ENCODE measurements at places on chromosomes 1 and 21.

- peak; percentile 35 for DNase-seq
Observed at GRCh38 chr1:239858057-239858456, 233.6 kb upstream of the FMN2 start.

DNA sequence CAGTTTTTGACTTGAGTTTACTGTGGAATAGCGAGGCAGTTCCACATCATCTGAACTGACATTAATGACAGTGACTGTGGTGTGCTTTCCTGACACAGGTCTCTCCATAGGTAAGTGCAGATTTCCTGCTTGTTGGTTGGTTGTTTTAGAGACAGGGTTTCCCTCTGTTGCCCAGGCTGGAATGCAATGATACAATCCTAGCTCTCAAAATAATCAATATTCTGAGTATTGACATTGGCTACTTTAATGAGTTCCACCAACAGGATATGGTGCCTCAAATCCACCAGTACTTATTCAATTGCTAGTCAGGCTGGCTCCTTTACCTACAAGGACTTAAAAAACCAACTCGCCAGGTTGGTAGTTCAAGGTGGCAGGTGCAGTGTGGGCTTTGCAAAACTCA lies 63.8 kb downstream of the CLSTN1 start:
- DNase-seq = no peak

DNA sequence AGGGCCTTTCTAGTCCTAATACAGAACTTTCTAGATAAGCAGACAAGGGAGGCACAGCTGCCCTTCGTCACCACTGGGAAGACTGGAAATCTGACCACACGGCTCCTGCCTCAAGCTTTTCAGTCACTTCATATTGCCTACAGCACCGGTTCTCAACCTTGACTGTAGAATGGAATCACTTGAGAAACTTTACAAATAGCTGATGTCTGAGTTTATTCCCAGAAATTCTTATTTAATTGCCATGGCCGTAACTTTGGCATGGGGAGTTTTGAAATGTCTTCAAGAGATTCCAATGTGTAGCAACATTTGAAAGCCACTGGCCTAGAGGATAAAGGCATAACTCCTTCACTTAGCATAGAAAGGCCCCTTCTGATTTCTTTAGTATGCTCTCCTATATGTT lies 42.4 kb upstream of the STMN1 start:
- no peak for DNase-seq

DNA sequence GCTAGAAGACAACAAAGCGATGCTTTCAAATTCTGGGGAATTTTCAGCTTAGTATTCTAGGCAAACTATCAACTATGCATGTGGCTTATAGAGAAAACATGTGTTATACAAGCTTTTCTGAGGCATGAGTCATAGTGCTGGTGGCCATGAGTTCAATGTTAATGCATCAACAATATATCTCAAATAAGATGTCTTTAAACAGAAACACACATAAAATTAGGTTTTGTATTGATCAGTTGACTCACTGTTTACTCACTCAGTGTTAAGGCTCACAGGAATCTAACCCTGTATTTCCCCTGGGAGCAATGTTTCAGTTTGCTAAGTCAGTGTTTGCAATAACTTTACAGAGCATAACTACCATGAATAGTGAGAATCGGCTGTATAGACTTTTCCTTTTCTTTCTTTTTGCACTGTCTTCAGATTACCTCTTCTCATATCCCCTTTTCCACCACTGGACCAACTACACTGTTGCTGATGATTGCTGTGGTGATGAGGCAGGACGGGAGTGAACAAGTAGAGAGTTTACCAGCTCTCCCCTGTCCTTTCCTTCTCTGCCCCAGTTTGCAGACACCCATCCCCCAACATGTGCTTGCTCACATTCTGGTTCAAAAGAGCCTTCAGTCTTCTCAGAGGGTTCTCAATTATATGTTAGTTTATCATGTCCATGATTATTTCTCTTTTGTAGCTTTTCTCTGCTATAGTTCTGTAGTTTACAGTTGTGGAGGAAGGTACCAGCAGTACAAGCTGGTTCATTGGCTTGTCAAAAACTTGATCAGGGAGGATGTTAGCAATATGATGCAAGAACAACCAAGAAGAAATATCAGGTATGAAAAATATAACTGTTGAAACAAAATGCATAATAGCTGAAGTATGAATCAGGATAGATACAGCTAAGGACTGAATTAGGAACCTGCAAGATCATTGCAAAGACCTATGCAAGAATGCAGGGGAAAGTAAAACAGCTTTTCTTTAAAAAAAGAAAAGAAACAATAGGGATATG lies 23.9 kb downstream of the CD2 start:
- DNase-seq = no peak

DNA sequence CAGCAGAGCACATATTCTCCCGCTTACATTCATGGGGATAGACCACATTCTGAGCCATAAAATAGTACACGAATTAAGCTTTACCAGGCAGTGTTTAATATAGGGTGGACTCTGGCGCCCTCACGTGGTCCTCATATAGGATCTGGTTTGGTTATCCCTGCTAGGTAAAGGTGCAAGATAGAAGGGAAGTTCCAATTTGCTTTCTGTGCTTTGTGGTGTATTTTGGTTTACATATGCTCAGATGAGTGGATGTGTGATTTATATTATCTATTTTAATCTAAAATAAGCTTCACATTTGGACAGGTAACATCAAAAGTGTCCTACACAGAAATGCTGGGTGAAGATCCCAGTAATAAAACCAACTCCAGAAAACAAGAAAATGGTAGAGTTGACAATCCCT lies 3.6 kb downstream of the CR1 start:
- peak; percentile 40 for DNase-seq

- no peak for DNase-seq
Observed at GRCh38 chr1:24506691-24507381, 4.2 kb downstream of the RCAN3 start.

DNA sequence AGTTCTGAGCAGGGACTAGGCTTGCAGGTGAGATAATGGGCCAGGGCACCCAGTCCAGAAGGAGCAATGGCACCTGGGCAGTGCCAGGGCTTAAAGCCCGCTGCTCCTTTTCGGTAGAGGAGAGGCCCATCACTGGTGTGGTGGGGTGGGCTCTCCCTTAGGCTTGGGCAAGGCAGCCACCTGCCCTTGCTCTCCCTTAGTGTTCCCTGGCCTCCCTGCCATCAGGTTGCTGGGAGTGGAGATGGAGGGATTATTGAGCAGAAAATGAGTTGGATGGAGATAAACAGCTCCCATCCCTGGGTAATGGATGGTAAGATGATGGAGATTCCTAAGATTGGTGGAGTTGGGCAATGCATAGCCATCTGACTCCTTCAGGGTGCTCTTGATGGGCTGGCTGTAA lies 7.9 kb downstream of the MYOG start:
- no peak for DNase-seq

GRCh38 chr1:235108876-235109275 lies 19.8 kb downstream of the TOMM20 start:
- no peak for DNase-seq

- DNase-seq = no peak
Observed at GRCh38 chr1:240337781-240338180, 246.1 kb downstream of the FMN2 start.

- no peak for DNase-seq
Observed at GRCh38 chr1:185964946-185965345, 230.8 kb downstream of the HMCN1 start.

DNA sequence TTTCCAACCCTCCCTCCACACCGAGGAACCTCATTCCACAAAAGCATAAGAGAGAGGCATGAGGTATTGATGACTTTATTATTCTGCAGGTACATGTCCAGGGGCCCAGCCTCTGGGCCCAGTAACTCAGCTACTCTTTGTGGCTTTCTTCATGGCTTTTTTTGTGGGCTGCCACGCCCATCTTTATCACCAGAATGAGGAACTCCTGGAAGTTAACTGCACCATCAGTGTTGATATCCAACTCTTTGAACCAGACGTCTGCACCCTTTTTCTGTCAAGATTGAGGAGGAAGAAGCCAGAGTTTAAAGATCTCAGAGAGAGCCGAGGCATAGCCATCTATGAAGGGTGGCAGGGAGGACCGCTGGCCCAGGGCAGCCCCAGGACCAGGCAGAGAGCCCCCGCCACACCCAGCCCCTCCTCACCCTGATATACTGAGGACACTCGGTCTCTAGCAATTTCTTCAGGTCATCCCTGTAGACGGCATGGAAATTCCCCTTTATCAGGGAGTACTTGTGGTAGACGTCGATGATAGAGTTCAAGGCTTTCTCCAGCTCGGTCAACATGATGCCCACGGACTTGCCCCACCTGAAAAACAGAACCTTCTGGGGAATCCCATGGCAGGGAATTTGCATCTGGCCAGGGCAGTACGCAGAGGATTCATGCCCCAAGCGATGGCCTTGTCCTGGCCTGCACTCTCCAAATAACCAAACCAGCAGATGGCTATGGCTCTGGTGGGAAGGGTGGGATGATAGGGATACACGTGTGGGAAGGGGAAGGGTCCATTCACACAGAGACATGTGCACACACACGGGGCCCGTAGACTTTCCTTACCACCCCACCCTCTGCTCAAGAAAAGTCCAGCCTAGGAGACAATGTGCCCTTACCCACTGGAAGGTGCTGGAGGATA lies 647 bp downstream of the S100A8 start:
- no peak for DNase-seq

- DNase-seq = no peak
Observed at GRCh38 chr21:31766899-31767298, 35.0 kb upstream of the SCAF4 start.

GRCh38 chr1:31978843-31979400 lies 34.7 kb upstream of the KHDRBS1 start:
- no peak for DNase-seq

DNA sequence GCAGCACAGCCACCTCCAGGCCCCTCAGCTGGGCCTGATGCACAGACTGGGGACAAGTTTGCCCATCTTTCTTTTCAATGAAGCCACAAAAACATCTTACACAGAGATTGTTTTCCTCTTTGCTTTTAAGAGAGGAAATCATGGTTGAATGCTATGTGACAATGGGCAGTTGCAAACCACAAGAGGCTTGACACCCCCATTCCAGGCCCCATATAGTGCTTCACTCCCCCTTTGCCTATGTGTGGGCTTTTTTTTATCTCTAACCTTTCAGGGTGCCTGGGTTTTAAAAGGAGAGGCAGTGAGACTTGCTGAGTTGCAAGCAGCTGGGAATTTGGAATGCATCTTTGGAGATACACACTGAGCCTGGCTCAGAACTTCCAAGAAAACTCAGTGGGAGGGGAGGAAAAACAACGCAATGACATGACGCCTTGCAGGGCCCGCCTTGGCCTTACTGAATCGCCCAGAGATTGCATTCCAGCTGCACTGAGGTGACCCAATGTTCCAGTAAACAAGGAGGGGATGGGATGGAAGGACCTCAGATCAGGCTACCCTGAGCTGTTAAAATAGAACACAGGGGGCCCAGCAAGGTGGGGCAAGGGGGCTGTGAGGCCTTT lies 145.2 kb upstream of the ZNF648 start:
- DNase-seq = no peak

DNA sequence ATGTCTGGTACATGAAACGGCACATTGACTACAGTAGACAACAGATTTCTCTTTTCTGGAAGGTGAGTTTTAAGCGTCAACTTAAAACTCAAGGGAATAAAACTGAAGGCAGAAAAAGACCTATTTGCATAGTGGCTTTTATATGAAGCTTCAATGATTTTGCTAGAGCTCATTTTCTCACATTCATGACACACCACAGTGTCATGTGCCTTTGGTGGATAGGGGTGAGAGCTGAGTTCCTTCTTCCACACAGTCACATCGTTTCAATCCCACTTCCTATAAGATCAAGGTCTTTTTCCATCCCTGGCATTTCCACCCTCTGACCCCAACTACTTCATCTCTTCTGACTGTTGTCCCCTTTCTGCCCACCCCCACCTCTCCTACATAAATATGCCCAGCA lies 31.0 kb downstream of the IL12RB2 start:
- DNase-seq = no peak

GRCh38 chr1:181107711-181108110 lies 19.2 kb downstream of the IER5 start:
- no peak for DNase-seq

DNA sequence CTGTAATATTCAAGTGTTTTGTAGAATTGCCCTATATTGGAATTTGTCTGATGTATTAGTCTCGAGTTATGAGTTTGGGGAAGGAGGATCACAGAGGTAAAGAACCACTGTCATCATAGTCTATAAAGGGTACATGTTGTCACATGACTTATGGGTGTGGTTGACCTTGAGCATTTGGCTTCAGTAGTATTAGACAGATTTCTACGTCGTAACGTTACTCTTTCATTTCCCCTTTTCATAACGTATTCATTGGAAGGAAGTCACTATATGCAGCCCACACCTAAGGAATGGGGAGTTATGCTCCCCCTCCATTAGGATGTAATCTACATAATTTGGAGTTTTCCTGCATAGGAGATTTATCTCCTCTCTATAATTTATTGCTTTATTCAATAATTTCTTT lies 110.1 kb upstream of the VAV3 start:
- no peak for DNase-seq

DNA sequence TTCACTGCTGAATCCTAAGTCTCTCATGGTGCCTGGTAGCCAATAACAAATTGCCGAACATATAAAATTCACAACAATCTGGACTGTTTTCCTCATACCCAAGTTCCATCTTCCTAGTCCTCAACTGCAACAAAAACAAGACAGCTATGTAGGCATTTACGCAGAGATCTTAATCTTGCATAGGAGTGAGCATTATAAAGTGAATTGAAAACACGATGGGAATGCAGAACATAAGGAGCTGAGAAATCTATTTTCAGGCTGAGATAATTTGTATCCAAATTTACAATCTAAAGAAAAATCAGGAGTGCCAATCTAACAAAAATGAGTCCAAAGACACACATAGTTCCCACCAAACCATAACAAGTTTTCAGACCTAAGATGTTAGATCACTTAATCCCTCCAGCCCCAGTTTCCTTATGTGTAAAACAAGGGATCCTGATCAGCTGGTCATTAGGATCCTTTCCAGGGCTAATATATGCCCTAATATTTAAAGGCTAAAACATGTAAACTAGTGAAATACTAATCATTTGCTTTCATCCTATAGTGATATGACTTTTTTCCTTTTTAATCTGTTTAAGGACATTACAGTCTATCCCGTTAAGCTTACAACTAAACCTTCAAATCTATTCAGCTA lies 1.9 kb downstream of the SLC16A1 start:
- DNase-seq = no peak

DNA sequence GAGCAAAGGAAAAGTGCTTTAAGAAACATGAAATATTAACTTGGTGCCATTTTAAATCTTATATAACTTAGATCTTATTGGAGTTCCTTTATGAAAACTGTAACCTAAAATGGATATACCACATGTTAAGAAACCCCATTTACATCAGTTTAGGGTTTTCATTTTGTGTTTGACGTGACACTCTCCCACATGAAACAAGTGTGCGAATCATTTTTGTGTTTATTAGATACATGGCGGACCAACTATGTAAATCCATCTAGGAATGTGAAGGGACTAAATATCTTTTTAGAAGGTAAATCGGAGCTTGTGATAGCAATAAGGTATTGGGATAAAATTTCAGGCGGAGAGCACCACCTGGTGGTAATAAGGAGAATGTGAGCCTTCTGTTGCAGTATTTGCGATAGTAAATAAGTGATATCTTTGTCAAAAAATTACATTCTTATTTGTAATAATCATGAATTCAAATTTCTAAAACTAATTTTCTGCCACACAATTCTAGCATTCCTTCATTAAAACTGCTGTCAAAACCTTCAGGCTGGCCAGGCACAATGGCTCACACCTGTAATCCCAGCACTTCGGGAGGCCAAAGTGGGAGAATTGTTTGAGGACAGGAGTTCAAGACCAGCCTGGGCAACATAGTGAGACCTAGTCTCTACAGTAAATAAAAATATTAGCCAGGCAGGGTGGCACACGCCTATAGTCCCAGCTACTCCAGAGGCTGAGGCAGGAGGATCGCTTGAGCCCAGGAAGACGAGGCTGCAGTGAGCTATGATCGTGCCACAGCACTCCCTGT lies 31.3 kb downstream of the SMAP2 start:
- peak; percentile 31 for DNase-seq

Measured in NCI-H1436 (cell line).